Astrocyte of the spinal cord (primary cell): ENCODE measurements at places on chromosomes 5 and 9.

GRCh38 chr5:150607105-150607504 is 33.4 kb upstream of the SYNPO start:
- DNase-seq = no peak

GRCh38 chr5:102296178-102296817 is at the start of gene SLCO4C1:
TSS of gene SLCO4C1 (minus strand) at chr5:102296284. CDS start at chr5:102296262, 22 bp downstream.
- DNase-seq = peak; percentile 61

DNA sequence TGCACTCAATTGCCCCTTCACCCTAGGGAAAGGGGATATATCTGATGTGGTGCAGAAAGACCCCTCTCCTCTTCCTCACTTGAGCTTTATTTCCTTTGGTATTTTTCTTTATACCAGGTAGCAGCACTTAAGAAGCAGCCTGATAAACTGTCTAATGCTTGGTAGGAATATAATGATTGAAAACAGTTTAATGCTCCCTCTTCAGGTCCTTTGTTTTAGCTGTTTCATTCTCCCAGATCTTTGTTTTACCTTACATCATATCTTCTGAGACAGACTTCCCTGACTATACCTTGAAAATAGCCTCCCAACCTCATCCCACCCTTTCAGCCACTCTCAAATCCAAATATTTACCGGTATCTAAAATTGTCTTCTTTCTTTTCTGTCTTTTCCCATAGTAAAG is 87.9 kb downstream of the NUDT12 start:
- no peak for DNase-seq

- DNase-seq = no peak
Measured at GRCh38 chr5:90365328-90365727, 44.2 kb downstream of the CETN3 start.

DNA sequence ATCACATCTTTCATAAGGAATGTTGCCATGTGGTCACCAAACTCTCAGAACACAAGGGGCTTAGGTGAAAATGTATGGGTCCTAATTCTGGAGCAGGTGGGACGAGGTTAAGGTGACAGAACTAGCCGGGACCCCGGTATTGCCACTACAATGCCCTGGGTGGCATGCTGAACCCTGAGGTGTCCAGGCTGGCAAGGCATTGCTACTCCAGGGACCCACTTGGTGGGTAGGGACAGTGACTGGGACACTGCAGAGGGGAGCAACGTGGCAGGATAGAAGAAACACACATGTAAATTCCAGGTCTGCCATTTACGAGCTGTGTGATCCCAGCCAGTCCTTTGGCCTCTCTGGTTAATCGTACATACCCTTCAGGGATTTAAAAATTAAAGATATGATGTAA is 206.9 kb upstream of the MVB12B start:
- no peak for DNase-seq

GRCh38 chr5:157481265-157481664 is 21.3 kb downstream of the NIPAL4 start:
- no peak for DNase-seq

- no peak for DNase-seq
Measured at GRCh38 chr9:14417237-14417636, 103.3 kb upstream of the NFIB start.

DNA sequence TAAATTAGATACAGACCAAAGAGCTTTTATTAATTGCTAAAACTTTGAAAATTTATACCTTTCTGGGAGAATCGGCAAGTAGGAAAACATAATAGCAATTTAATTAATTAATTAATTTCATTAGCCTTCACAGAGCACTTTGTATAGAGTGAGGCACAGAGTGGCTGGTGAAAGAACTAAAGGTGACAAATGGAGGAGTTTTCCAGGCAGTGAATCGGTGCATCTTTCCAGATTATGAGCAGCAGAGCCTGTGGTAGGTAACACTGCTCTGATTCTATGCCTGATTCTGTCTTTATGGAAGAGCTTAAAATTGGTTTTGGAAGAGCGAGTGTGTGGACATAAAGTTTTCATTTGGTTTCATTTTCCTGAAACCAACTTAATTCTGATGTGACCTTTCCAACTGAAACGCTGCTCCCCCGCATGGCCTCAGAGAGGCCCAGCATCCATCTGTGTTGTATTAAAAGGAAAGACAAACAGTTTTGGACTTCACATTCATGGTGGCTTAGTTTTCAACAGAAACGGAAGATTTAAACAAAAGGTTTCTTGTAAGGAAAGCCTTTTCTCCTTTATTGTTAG is 188.9 kb upstream of the RPS23 start:
- peak; percentile 46 for DNase-seq

DNA sequence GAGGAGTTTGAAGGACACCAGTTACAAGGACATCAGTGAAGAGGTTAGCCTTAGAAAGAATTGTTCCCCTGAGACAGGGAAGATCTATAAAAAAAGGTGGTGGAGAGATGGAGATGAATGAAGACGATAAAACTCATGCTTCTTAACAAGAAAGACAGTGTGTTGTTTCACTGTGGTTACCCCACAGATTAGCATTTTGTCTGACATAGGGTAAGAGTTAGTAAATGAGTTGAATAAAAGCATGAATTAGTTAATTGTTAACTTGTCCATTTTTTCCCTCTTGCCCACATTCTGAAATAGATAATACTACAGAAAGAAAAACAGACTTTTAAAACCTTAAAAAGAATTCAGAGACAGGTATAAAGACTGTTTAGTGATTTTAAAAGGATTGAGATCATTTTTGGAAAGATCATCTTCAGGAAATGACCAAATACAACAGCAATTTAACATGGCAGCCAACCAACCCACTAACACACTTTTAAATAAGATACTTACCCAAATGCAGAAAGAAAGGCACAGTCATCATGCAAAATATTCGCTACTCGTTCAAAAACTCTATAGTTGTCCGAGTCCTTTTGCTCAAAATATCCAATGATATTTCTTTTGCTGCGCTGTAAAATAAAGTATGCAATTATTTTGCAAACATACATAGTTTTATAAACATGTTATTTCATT is 78.5 kb downstream of the ERP44 start:
- DNase-seq = peak; percentile 50

DNA sequence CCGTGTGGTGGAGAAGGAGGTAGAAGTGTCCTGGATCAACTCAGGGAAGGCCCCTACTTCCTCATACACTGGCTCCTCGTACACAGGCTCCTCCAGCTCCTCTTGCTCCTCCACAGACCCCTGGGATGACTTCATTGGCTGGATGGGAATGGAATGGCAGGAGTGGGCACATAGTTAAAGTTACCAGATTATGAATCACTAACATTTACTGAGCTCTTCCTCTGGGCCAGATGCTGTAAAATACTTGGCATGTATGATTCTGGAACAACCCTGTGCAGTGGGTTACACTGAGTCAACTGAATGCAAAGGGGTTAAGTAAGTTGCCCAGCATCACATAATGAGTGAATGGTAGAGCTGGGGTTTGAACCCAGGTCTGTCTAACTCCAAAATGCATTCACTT is 3.1 kb upstream of the FCHSD1 start:
- DNase-seq = peak; percentile 67

GRCh38 chr9:80556631-80557030 is 984.9 kb downstream of the TLE4 start:
- peak; percentile 28 for DNase-seq

GRCh38 chr9:93960221-93960970 is 5.2 kb upstream of the BARX1 start:
- DNase-seq = no peak

DNA sequence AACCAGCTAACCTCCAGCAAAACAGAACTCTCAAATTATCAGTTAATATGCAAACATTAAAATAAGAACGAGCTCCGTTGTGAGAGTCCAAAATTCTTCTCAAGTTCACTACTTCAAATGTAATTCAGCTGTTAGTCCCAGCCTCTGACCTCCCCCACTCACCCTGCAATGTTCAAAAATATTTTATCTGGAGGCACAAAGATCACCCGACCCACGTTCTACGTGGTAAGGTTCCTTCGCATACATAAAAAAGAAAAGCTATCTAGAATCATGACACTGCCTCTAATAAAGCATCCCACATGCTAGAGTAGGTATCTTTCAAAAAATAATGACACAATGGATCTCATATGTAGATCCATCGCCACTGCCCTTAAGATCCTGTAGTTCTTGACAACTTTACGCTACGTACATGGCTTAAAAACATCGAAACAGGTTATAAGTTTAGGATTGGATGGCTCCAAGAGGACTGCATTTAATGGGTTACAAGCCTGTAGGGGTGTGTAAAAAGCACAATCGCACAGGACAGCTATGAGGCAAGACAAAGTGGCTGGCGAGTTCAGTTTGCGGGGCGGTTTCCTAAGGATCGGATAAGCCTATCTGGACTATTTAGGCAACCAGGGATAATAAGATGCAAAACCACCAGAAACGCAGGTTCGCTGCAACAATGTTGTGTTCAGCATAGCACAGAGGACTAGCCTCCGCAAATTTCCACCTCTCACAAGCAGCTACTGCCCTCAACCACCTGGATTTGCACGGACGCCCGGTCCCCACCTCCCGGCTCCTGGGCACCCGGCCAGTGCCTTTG is 969 bp downstream of the CLK4 start:
- no peak for DNase-seq

DNA sequence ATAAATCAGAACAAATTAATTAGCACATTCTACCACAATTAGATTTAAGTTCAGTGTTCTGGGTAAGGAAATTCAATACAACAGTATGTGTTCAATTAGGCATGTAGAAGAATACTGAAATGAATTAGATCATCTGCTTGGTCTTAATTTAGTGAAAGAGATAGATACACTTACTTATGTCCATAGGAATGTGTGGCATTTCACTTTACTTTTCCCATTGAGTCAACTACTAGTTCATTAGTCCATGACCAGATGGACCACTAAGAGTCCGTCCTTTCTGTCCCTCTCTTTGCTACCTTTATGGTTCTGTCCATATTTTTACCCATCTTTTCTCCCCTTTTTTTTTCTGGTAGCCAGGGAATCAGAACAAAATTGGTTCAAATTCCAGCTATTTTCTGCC is 276.9 kb downstream of the OSTF1 start:
- no peak for DNase-seq

GRCh38 chr5:93311881-93312280 is 269.1 kb downstream of the NR2F1-AS1 start:
- no peak for DNase-seq

- no peak for DNase-seq
Measured at GRCh38 chr5:157166214-157167213, at the start of gene GARIN3. TSS of gene GARIN3 (minus strand) at chr5:157166264. CDS start at chr5:157166168, 96 bp downstream.
